ENCODE measurements at places on chromosomes 3 and 15. TPM values are rescaled to one million over a fixed set of nuclear protein-coding genes. Genes with fewer than 3 reads are reported as not detected.

GRCh38 chr3:59290358-59290757 is 240.5 kb upstream of the CFAP20DC start:
- no peak for DNase-seq
- no peak overlapping the region for H3K27ac ChIP-seq
- no peaks in the 10 kb centered on the region for H3K27me3 ChIP-seq
- no peak overlapping the region for H3K4me3 ChIP-seq
- no peaks in the 10 kb centered on the region for H3K36me3 ChIP-seq

- H3K27ac ChIP-seq: peak overlapping the region; percentile 78
- no peaks in the 10 kb centered on the region for H3K27me3 ChIP-seq
- H3K36me3 ChIP-seq: no peaks in the 10 kb centered on the region
- peak overlapping the region; percentile 48 for H3K4me3 ChIP-seq
Observed at GRCh38 chr15:58331913-58332675, 99.7 kb upstream of the LIPC start.

DNA sequence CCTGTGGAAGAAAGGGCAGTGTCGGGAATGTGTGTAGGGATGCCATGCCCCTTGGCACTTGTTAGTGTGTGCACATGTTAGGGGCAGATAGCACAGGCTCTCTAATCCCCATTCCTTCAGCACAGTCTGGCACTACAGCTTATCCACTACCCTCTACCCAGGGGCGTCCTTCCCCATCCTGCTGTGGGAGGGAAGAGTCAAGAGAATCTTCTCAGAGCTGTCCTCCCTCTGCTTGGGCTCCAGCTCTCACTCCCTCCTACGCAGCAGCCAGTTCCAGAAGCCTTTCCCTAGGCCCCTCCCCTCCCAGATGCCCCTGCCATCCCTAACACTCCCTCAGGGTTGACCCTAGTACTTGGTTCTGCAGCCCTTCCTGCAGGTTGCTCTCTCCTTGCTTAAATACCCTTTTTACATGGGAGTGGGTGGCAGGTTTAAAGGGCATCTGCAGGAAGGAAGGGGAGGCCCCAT is 815 bp upstream of the GRM2 start:
- peak; percentile 38 for DNase-seq
- H3K4me3 ChIP-seq: no peak overlapping the region

- H3K27me3 ChIP-seq: no peaks in the 10 kb centered on the region
- no peaks in the 10 kb centered on the region for H3K36me3 ChIP-seq
- no peak overlapping the region for H3K4me3 ChIP-seq
- no peaks in the 10 kb centered on the region for H3K4me1 ChIP-seq
- no peak for DNase-seq
- H3K27ac ChIP-seq: no peak overlapping the region
Observed at GRCh38 chr3:11164607-11165006, 10.3 kb downstream of the HRH1 start.

- H3K36me3 ChIP-seq: no peaks in the 10 kb centered on the region
- H3K27ac ChIP-seq: no peak overlapping the region
- DNase-seq: no peak
- no peaks in the 10 kb centered on the region for H3K4me1 ChIP-seq
Observed at GRCh38 chr3:34675383-34676120, 877.1 kb downstream of the PDCD6IP start.

GRCh38 chr3:63585927-63586326 is 66.5 kb upstream of the SNTN start:
- no peak overlapping the region for H3K27ac ChIP-seq
- no peaks in the 10 kb centered on the region for H3K36me3 ChIP-seq
- no peak overlapping the region for H3K4me3 ChIP-seq
- peaks cover 6% of the 10 kb centered on the region for H3K27me3 ChIP-seq
- no peak for DNase-seq
- peaks cover 6% of the 10 kb centered on the region for H3K4me1 ChIP-seq

- no peak overlapping the region for H3K27ac ChIP-seq
- peak; percentile 24 for DNase-seq
- H3K27me3 ChIP-seq: no peaks in the 10 kb centered on the region
- H3K36me3 ChIP-seq: no peaks in the 10 kb centered on the region
Observed at GRCh38 chr15:101441696-101442095, 47.8 kb downstream of the PCSK6 start.

GRCh38 chr15:56653107-56653506 is 80.2 kb downstream of the ZNF280D start:
- no peaks in the 10 kb centered on the region for H3K27me3 ChIP-seq
- no peak overlapping the region for H3K4me3 ChIP-seq
- H3K27ac ChIP-seq: no peak overlapping the region
- no peaks in the 10 kb centered on the region for H3K36me3 ChIP-seq
- no peaks in the 10 kb centered on the region for H3K4me1 ChIP-seq
- DNase-seq: no peak

HESX1 gene
- 8.0 TPM for total RNA-seq

All from endodermal cell (in vitro differentiated cells).